Stimulated activated CD8-positive, alpha-beta memory T cell treated with anti-CD3 and anti-CD28 coated beads, Interleukin-12 subunit alpha, Interleukin-12 subunit beta, amount 100 ng/mL, for 4 hours (primary cell): ENCODE measurements at places on chromosomes 3 and 15.

- DNase-seq: no peak
Measured at GRCh38 chr3:186506857-186507256, 37.3 kb downstream of the CRYGS start.

DNA sequence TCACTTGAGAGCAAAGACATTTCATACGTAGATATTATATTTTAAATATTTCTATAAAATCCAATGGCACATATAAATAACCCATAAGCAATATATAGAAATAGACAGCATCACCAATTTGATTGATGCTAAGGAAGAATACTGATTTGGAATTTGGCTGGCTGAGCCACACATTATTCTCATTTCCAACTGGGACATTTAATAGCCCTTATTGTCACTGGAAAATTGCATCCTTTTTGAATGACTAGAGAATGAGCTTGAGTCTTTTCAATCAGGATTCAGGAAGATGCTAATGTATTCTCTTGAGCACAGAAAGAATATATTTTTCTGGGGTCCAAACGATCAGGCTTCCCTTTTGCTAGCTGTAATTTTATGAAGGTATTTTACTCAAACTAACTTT is 70.9 kb upstream of the KCNH8 start:
- DNase-seq: no peak

DNA sequence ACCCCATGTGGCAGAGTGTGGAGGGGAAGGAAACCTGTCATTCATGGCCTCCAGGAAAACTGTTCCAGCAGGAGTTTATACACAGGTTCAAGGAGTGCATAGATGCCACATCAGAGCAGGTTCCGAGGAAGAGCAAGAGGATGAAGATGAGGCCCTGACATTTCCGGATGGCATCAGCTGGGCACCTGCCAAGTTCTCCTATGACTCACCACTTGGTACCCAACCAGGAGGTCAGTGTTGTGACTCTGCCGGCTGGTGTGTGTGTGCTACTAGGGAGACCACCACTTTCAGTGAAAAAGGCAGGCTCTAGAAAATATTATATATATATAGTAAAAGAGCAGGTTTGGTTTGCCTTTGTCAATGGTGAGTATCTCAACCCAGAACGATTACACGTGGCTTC is 69.3 kb downstream of the NTRK3 start:
- DNase-seq: no peak

- DNase-seq: no peak
Measured at GRCh38 chr3:71511037-71511436, 72.5 kb downstream of the FOXP1 start.

DNA sequence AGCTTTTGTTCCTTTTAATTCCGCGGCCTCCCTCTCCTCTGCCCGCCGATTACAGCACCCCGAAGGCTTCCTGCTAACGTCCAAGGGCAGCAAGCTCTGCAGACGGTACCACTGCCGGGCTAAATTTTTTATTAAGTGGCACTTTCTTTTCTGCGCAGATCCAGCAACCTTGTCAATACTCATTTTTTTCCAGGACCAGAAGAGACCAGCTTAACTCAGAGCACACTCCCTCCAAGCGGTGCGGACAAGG is 542 bp upstream of the MEIS2 start:
- no peak for DNase-seq

DNA sequence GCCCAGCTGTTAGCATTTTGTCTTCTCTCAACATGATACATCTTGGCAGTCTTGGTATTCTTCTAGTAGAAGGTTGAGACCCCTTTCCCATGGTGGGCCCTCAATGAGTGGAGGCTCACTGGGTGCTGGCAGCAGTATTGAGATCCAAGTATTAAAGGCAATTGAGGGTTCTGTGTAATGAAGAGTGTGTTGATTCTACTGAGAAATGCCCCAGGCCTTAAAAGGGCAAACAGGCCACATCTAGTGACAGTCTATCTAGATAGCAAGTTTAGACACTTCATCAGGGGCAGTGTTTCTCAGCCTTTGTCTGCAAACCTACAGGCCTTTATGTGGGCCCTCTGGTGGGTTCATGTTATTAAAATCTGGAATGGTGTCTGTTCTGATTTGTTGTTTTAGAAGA is 9.5 kb downstream of the PPP2R3A start:
- DNase-seq: no peak

DNA sequence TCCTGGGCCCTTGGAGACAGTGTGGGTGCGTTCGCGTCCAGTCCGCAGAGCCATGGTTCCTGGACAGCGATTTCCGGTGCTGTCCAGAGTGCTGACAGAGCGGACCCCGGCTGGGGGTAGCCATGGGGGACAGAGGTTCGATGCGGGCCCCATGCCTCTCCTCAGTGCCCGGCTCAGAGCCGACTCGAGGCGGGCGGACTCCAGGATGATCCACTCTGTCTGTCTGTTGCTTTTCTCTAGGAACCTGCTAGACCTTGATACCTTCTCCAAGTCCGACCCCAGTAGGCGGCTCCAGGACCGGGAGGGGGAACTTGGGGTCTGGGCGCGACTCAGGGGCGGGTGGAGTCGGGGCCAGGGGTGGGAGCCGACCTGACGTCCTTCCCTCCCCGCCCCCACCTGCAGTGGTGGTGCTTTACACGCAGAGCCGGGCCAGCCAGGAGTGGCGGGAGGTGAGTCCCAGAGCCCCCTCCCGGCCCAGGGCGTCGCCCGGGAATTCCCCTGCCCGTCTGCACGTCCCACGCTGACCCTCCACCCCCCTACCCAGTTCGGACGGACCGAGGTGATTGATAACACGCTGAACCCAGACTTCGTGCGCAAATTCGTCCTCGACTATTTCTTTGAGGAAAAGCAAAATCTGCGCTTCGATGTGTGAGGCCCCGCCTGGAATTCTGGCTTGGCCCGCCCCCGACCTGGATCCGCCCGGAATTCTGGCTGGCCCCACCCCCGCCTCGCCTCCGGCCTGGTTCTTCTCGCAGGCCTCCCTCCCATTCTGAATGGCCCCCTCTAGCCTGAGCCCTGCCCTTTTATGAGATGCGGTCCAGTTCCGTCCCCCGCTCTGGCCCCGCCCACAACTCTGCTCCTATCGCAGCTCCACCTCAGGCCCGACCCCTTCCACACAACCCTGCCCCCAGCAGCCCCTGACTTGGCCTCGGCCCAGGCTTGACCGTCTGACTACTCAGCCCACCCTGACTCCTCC is 1.0 kb downstream of the CPNE9 start:
- DNase-seq: no peak

- no peak for DNase-seq
Measured at GRCh38 chr3:138950006-138950644, 3.1 kb downstream of the FOXL2NB start.

DNA sequence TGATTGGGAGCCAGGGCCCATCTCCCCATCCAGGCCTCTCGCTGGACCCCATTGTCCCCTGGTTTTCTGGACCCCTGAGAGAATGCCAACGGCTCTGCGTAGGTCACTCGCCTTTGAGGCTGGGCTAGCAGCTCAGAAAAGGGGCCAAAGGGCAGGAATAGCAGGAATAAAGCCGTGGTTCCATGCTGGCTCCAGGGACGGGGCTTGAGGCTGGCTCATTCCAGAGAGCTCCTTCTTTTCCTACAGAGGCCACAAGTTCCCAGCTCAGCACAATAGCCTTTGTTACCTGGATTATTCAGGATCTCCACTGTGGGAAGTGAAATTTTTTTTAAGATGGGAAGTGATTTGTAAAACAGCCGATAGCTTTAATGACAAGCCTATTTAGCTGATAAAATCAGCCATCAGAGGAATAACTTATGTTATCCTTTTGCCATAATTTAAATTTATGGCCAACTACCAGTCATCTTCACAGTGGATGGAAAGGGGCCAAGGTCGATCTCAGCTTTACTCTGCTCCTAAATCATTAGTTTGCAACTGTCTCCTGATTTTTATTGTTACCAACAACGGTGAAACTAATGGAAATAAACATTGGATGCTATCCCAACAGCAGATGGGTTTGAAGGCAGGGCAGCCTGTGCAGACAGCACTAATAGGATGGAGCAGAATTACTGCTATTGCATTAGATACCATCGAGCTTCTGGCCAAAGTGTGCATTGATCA is 124.3 kb downstream of the TMEM266 start:
- no peak for DNase-seq

DNA sequence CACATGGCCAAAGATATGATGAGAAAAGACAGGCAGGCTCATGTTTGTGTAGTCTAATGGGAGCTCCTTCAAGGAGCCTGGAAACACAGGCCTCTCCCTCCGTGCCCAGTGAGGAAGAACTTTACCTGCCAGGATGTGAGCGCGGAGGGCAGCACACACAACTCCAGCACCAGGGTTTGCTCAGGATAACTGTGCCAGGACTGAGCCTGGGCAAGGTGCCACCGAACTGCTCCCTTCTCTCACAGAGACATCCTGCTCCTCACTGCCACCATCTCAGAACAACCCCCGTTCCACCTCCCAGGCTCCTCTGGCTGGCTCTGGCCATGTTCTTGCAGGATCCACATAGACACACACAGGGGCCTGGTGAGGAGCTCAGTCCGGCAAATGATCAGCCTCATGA is 87.4 kb downstream of the NUP210 start:
- no peak for DNase-seq

DNA sequence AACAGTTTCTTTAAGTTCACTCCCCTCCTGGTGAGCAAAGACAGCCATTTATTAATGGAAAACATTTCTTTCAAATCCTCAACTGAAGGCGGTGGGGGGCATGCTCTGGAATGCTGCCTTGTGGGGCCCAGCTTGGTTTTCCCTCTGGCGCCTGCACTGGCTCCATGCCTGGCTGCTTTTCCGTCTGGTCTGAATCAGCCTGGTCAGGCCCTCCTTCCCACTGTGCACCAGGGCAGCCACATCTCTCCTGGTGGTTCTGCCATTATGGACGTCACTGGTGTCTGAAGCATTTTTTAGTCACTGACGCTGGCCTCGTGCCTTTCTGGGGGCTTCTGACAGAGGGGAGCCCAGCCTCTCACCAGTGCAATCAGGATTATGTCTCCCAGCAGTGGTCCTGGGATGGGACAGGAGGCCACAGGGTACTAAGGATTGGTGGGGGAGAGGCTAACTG is 57.6 kb upstream of the APEH start:
- DNase-seq: no peak

DNA sequence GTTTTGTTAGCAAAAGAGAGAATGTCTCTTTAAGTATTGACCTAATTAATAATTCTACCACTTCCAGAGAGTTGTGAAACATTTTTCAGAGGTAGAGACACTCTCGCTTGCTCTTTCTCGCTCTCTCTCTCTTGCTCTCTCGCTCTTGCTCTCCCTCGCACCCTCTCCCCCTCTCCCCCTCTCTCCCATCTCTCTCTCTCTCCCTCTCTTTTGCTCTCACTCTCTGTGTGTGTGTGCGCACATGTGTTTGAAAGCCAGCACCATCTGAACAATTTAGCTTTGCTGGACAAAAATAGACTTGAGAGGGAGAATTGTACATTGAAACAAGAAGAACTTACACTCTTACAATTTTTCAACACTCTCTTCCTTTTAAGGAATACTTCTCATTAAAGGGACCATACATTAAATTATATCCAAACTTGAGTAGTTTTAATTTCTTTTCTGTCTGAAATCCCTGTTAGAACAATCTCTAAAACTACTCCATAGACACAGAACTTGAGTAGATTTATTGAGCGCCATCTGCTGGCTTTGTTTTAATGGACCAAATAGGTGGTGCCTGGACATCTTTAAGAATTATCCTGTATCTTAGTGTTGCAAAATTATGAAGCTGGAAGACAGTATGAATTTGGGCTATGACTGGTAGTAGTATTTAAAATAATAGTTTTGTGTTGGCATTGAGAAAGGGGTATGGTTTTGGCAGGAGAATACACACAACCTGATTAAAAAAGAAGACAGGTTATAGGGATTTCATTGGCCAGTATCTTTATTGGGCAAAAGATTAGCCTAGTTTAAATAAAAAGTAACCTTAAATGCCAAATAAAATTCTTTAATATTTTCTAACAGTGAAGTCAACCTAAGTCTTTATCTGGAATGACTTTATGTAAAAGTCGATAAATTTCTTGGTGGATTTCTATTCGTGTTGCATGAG is 124.6 kb downstream of the AKAP13 start:
- DNase-seq: no peak

GRCh38 chr3:14780927-14781507 is 37.7 kb upstream of the FGD5 start:
- DNase-seq: no peak

DNA sequence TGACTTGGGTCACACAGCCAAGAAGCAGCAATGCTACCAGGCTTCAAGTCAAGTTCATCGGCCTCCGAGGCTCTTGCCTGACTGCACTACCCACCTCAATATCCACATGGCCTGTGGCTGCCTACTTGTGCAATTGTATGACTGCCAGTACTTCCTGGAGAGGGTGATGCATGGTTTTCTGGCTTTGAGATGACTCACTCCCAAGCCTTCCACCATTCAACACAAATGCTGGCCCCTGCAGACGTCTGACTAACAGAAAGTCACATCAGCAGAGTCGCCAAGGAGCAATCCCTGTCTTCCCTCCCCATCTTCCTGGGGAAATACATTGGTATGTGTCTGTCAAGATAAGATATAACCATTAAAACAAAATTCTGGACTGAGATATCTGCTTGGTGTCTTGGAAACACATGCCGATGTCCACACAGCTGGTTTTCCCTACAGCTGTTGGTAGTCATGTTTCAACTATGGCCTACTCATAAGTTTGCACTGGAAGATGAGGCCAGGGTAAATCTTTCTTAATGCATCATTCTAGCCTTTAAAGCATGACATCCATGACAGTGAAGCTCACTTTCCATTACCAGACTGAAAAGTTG is 79.6 kb upstream of the SPATA12 start:
- DNase-seq: peak; percentile 11

DNA sequence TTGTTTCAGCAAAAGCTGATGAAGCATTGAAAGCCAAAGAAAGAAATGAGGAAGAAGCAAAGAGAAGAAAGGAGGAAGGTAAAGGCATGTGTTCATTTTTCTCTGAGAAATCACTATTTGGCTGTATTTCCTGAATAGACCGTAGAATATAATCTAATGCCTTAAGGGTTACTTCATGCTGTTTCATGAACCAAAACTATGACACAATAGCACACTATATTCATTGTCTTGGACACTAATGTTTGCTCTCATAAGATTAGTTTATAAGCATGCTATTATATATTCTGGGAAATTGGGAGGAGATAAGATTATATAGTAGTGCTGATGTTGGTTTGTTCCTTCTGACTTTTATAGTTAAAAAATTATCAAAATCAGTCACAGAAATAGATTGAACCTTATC is 110.1 kb upstream of the MLF1 start:
- no peak for DNase-seq

DNA sequence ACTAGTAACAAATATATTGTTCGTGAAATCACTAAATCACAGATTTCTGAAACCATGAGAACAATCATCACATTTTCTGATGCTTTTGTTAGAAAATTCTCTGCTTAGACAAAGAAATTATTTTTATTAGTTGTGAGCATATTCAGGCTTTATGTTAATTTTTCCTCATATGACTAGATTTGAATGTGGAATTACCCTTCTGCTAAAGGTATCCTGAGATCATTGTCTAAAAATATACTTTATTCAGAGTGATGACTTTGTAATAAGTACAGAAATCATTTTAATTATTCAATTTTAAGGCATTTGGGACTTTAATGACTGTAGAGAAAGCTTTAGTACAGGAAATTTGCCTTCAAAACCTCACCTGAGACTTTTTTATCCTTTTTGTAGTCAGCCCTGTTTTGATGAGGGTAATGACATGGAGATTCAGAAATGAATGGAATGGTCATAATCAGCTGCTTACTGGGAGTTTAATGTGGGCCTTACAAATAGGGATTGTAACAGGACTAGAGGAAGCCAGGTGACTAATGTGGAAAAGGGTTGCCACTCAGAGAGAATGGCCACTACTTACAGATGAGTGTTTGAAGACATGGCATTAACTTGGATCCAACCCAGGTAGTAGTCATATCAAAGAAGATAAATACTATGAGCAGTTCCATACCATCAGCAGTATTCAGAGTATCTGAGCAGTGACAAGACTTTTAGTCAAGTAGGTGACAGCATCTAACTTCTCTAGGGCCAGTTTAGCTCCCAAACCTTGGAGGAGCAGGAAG is 148.3 kb downstream of the MBNL1 start:
- no peak for DNase-seq
